Stimulated activated CD8-positive, alpha-beta memory T cell treated with anti-CD3 and anti-CD28 coated beads, Interleukin-4, amount 100 ng/mL, for 48 hours (primary cell): ENCODE measurements at places on chromosomes 16 and 17.
A peak's percentile ranks its signal among the peaks of the same experiment; 100 is the strongest.

- DNase-seq = no peak
These were observed 52.4 kb downstream of the CYTH1 start for GRCh38 chr17:78729641-78730040.

DNA sequence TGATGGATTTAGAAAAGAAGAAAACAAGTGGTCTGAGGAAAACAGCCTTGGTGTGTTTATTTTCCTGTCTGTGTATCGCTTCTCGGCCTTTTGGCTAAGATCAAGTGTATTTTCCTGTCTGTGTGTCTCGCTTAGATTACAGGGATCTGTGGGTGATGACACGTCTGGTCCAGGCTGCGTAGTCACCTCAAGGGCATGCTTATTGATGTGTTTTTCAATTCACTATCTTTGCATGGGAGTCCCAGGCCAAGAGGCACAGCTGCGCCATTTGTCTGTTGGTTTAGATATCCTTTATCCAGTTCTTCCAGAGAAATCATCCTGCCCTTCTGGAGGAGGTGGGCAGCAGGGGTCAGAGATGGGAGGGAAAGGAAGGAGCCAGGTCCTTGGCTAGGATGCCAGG, 47.1 kb upstream of the STH start:
- no peak for DNase-seq

DNA sequence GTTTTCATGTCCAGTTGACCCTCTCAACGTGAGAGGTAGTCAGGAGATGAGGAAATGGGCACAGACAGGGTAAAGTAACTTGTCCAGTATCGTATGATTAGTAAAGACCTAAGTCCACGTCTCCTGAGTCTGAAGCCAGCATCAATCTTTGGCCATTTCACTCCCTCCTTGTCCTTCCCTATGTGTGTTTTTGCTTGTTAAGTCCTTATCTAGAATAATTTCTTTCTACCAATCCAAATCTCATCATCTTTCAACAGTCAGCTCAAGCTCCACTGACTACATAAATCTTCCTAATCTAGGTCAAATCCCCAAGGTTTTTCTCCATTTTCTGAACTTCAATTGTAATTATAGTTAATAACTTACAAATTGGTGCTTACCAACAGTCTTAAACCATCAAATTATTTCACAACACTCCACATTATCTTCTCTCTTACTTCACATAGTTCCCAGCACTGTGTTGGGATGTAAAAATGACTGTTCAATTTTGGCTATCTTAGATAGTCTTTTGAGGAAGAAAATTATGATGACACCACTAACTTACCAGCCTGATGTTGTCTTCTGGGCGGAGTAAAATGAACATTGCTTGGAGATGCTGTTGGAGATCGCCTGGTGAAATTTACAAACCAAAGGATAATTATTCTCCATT, 72.3 kb upstream of the CORO6 start:
- DNase-seq = no peak

DNA sequence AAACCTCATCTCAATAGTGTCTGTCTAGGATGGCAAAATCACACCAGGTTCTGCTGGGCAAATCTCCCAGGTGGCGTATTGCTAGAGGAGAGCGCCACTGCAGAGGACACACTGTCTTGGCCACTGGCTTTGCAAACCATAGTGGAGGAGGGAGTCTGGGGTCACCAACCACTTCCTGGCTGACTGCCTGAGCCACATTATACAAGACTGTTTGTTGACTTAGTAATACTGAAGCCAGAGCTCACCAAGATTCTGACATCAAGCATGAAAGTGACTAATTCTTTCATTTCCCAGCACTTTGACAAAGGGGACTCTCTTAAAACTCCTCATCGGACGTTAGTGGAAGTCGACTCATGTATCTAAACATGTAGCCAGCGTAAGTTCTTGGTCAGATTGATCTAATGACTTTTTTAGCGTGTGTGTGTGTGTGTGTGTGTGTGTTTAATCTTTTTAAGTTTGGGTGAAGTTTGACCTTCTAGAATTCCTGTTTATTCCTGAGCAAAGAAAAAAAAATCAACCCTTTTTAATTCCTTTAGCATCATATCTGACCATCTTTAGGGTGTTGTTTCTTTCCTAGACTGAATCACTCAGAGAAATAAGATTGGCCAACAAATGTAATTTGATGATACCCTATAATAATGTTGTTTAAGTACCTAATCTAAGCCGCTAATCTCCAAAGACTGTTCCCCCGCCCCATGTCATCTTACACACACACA, 13.7 kb downstream of the PITPNC1 start:
- DNase-seq = peak; percentile 76

DNA sequence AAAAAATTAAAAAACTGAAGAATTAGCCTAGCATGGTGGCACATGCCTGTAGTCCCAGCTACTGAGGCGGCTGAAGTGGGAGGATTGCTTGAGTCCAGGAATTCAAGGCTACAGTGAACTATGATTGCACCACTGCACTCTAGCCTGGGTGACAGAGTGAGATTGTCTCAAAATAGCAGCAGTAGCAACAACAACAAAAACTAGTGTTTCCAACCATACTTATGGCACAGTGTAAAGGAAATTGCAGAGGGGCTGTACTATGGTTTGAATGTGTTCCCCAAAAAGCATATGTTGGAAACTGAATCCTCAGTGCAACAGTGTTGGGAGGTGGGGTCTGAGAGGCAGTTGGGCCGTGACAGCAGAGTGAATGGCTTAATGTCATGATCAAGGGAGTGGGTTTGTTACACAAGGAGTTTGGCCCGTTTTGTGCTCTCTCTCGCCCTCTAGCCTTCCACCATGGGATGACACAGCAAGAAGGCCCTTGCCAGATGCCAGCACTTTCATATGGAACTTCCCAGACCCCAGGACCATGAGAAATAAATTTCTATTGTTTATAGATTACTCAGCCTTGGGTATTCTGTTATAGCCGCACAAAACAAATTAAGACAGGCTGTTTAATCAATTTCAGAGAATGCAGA, 70.0 kb downstream of the PGS1 start:
- no peak for DNase-seq

DNA sequence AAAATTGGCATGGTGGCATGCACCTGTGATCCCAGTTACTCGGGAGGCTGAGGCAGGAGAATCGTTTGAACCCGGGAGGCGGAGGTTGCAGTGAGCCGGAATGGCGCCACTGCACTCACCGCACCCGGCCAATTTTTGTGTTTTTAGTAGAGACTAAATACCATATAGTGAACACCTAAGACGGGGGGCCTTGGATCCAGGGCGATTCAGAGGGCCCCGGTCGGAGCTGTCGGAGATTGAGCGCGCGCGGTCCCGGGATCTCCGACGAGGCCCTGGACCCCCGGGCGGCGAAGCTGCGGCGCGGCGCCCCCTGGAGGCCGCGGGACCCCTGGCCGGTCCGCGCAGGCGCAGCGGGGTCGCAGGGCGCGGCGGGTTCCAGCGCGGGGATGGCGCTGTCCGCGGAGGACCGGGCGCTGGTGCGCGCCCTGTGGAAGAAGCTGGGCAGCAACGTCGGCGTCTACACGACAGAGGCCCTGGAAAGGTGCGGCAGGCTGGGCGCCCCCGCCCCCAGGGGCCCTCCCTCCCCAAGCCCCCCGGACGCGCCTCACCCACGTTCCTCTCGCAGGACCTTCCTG, at the start of gene HBQ1:
Gene HBQ1, plus strand, starts transcription at position 359 of the 575 bp plus-strand sequence. Its CDS starts 28 bp downstream, at position 387.
- DNase-seq = peak; percentile 73

GRCh38 chr17:14859542-14859941, 405.6 kb downstream of the PMP22 start:
- no peak for DNase-seq

GRCh38 chr17:45940293-45940692, 45.9 kb downstream of the MAPT start:
- DNase-seq = no peak

DNA sequence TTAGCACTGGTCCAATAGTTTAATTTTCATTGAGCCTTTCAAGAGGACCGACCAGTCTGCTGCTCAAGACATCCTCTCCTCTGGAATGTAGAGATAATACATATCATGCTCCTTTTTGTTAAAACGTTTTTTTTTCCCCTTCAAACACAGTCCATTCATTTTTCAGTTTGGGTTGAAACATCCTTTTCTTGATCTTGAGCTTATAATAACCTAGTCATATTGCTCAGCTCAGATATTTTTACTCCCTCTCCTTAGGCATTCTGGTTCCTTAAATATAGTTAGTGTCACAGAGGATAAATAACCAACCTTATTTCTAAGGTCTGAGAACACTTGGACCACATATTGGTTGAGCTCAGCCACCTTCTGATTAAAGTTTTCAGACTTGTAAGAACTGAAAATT, 12.8 kb downstream of the ANKRD40CL start:
- no peak for DNase-seq

DNA sequence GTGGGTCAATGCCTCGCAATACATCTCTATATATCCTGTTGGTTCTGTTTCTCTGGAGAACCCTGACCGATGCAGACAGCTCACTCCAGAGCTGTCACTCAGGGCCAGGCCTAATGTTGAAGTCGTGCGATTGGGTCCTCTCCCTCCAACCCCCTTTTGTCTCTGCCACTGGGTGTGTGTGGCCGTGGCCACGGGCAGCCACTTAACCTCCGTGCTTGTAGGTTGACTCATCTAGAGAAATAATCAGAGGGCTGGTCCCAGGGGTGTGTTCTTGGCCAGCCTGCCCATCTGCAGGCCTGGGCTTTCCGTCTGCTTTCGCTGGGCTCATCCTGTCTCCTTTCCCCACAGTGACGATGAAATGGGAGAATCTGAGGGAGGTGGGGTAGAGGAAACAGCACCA, 7.4 kb downstream of the ADAD2 start:
- DNase-seq = no peak

DNA sequence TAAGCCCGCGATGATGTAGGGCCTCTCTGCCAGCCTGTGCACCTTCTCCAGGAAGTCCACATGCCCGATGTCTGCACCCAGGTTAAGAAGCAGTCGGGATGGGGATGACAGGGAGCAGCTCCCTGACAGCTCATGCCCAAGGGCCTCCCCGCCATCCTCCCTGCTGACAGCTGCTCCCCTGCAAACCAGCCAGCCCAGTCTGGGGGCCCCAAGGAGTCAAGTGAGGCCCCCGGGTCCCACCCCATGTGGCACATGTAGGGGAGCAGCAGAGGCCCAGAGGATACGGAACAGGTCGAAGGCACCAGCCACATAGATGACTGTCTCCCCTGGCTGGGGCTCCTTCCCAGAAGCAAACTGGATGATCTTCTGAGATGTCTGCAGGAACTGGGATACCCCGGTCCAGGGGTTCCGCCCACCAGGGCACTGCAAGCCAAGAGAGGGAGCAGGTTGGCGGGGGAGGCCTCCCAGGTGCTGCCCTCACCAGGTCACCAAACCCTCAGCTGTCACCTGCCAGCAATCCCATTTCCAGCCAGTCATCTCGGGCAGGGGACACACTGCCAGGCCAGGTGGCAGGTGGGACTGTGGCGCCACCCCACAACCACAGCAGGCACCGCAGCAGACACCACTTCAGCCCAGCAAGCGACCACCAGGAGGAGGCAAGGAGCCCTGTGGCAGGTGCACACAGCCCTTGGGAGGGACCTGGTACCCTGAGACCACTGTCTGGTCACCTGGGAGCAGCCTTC, 4.6 kb downstream of the PCYT2 start:
- DNase-seq = no peak

GRCh38 chr16:622920-623280, 7.9 kb upstream of the WFIKKN1 start:
- DNase-seq = no peak

DNA sequence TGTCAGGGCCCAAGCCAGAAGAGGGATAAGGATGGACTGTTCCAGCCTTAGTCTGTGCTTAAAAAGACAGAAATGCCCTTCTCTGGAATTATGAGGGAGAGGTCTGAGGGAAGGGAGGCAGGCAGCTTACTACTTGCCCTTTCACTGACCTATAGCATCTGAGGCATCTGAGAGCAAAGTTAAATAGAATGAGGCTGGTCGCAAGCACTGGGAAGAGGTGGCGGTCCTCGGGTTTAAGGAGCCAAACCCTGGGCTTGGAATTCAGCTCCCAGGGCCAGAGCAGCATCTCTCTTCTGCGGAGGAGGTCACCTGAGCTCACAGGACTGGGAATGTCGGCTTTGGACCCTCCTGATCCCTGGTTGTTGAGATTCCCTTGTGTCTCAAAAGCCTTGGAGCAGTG, 3.1 kb upstream of the LIMD2 start:
- no peak for DNase-seq

DNA sequence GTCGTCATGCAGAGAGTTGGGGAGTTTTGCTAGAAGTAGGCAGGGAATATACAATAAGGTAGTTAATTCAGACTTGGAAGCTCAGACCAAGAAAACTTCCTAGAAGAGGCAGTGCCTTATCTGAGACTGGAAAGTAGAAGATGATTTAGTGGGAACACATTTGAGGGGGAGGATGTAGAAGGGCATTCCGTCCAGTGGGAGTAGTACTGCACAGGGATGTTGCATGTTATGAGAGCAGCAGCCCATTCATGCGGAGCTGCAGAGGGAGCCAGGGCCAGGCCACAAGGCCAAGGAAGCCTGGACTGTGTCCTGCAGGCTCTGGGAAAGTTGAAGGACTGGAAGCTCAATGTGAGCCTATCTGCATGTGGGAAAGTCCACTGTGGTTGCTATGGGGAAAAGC, 344.5 kb upstream of the EEF2KMT start:
- no peak for DNase-seq

DNA sequence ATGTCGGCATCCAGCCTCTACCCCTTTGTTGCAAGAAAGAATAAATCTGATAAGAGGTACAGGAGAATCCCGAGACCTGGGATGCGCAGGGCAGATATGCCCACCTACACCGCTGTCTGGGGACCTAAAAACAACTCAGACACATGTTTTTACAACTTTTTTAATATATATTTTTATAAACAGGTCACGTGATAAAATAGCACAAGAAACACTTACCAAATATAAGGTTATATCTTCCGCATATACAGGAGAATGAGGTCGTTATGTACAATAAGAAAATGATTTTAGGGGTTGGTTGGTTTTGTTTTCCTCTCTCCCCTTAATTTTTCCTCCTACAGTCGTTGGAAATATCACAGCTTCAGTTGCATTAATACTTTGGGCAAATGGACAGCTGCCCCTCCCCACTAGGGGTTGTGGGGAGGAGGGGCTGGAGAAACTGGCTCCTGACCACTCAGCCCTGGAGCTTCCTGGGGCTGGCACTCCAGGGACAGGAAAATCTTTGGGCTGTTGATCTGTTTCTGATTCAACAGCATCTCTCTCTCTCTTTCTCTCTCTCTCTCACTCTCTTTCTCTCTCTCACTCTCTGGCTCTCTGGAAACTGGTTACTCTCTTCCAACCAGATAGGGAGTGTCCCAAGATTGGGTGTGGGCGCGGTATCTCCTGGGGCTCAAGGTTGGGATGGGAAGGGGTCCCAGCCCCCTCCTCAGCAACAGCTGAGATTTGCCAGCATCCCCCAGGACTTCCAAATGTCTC, 2.3 kb upstream of the WDR24 start:
- no peak for DNase-seq

GRCh38 chr16:27863377-27863776, 200.1 kb downstream of the GSG1L start:
- DNase-seq = no peak

GRCh38 chr17:58265902-58266875, 14.5 kb downstream of the MPO start:
- no peak for DNase-seq

- DNase-seq = peak; percentile 31
These were observed 1.0 kb upstream of the IGF2BP1 start for GRCh38 chr17:48995974-48996721.

DNA sequence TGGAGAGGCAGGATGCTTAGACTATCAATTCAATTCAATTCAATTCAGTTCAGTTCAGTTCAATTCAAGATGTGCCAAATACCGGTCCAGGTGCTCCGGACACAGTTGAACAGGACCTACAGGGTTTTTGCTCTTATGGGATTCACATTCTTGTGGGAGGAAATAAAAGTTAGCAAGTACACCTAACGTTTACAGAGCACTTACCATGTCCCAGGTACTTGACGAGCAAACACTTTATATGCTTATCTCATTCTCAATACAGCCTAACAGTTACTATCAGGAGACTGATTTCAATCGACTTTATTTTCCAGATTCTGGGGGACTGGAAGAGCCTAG, 467 bp upstream of the GDE1 start:
- DNase-seq = no peak
